ENCODE measurements at places on chromosomes 6 and 20.
A peak's percentile ranks its signal among the peaks of the same experiment; 100 is the strongest.

DNA sequence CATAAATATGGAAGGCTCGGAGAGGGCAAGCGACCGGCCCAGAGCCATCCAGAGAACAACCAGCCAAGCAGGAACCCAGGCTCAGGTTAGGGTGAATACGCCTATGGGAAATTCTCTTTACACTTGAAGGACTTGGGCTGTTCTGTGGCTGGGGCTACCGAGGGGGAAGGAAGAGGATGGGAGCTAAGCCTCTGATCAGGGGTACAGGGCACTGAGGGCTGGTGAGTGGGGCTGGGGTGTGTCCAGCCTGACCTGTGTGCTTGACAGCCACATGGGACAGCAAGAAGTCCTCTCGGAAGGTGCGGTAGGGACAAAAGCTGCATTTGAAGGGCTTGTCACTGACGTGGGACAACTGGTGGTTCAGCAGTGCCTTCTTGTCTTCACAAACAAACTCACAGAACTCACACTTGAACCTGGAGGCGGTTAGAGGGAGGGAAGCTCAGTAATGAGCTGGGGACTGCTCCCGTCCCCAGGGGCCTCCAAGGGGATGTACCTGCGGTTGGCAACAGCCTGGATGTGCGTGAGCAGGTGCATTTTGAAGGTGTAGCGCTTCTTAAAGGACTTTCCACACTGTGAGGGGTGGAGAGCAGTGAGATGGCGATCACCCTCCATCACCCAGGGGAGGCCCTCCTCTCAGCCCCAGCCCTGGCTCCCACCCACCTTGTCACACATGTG lies 11.9 kb downstream of the ZNF335 start:
- DNase-seq = peak; percentile 8

DNA sequence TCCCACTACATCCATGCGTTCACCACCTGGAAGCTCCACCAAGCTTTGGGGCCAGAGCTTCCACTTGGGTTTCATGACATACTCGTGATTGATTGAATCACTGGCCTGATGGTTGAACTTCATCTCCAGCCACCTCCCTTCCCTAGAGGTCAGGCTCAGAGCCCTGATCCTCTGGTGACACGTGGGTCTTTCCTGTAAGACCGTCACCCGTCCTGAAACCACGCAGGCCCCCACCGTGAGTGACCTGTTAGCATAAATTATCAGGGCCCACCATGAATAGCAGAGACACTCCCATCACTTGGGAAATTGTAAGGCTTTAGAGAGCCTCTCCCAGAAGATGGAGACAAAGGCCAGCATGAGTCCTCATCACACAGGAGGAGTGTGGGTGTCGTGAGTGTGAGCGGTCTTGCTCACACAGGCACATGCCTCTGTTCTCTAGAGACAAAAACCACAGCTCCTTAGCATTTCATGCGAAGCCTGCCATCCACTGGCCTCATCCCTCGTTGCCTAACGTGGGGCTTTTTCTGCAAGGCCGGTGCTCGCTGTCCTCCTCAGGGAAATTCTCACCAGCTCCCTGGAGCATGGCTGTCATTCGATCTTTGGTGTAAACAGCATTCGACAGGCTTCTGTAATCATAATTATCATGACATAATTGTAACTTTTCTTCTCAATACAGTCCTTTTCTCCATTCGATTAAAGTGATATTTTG lies 65.1 kb upstream of the DUSP22 start:
- no peak for DNase-seq

GRCh38 chr6:97025088-97025487 lies 100.6 kb downstream of the KLHL32 start:
- no peak for DNase-seq

DNA sequence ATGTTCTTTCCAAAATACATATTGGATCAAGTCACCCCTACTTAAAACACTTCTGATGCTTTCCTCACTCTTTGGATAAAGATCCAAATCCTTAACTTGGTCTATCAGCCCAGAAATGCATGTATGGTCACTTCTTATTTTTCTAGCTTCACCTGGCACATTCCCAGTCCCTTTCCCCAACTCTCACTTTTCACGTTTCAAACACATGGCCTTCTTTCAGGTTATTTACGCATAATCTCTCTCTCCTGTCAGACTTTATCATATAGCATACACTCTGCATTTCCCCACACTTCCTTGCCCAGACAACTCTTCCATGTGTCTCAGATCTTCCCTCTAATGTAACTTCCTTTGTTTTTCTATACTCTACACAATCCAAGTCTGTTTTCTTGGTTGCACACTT lies 12.8 kb downstream of the PHIP start:
- no peak for DNase-seq

GRCh38 chr6:20400456-20401204 lies 1.0 kb upstream of the E2F3 start:
- no peak for DNase-seq

GRCh38 chr6:170448751-170449630 lies 104.1 kb downstream of the PSMB1 start:
- DNase-seq = no peak

- no peak for DNase-seq
Measured at GRCh38 chr6:71181565-71181964, 107.0 kb upstream of the OGFRL1 start.

GRCh38 chr6:121925534-121926255 lies 473.8 kb upstream of the HSF2 start:
- DNase-seq = peak; percentile 42

DNA sequence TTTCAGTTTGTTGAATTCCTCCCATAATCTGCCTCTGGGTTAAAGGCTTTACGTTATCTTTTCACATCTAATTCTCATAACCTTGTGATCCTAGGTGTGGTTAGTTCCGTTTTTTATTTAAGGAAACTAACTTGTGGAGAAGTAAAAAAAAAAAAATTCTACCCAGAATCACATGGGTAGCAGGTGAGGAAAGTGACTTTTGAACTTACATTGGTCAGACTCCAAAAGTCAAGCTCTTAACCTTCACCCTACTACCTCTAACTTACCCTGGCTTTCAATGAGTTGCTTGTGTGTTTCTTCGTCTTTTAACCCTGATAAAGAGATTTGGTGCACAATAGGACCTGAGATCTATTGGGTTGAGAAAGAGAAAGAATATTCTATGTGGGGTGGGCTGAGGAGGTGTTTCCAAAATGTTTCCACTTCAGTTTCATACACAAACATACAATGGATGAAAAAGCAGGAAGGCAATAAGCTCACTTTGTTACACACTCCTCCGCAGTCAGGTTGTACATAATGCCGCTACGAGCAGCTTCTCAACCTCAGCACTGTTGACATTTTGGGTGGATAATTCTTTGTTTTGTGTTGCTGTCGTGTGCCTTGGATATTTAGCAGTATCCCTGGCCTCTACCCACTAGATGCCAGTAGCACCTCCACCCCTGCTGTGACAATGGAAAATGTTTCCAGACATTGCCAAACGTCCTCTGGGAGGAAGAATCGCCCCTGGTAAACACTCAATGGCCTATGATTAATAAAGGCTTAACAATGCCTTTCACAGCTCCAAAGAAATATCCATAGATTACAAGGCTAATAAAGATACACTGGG lies 193.0 kb upstream of the ZNF217 start:
- no peak for DNase-seq

- DNase-seq = no peak
Measured at GRCh38 chr20:41309817-41310216, 7.7 kb downstream of the ZHX3 start.

DNA sequence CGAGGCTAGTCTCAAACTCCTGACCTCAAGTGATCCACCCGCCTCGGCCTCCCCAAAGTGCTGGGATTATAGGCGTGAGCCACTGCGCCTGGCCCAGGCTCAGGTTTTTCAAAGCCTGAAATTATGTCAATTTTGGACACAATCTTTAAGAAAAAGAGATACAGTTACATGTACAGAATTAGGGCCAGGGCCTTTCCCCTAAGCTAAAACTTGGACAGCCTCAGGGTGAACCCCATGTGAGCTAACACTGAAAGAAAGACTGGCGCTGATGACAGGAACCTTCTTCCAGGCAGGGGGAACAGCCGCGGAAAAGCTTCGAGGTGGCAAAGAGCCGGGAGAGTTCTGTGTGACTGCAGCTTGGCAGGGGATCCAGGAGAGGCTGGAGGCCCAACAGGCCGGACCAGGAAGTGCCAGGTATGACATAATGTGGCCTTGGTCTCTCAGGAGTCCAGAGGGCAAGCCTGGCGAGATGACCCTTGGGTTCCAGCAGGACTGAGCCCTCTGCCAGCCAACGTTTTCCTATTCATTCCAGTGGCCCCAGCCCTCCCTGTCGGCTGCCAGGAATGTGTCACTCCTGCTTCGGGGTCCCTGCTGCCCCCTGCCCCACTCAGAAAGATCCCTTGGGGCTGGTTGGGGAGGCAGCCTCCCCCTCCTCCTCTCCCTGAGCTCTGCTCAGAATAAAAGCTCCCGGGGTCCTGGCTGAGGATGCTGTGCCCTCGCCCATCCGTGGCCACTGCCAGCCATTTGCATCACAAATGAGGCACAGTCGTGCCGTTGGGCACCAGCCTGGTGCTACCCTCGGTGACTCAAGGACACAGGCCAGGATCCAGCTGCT lies 37.3 kb downstream of the RBM38 start:
- DNase-seq = peak; percentile 50

DNA sequence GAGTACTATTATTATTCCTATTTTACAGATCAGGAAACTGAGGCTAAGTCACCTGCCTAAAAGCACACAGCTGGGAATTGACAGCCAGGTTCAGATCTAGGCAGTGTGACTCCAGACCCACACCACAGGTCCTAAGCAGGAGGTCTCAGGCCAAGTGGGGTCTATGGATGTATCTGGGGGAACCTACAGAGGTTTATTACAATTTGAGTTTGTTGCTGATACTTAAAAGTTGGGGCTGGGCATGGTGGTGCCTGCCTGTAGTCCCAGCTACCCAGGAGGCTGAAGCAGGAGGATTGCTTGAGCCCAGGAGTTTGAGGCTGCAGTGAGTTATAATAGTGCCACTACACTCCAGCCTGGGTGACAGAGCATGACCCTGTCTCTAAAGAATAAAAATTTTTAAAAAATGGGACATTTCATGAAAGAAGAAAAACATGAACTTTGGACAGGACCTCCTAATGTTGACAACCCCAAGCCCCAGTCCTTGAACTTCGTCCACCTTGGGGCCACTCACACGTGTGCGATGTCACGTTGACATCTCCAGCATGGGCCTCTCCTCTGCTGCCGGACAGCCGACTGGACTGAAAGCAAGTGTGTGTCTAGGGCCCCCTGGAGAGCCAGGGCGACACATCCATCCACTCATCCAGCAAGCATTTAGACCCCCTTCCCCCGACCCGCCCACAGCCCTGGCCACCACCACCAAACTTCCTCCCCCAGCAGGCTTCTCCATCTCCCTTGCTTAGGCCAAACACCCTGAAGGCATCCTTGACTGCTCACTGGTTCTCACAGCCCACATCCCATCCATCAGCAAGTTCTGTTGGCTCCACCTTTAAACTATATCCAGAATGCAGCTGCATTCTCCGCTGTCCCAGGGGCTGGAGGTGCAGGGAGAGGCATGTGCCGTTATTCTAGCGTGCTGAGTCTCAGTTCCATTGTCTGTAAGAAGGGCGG lies 40.0 kb downstream of the NOL4L start:
- DNase-seq = no peak

DNA sequence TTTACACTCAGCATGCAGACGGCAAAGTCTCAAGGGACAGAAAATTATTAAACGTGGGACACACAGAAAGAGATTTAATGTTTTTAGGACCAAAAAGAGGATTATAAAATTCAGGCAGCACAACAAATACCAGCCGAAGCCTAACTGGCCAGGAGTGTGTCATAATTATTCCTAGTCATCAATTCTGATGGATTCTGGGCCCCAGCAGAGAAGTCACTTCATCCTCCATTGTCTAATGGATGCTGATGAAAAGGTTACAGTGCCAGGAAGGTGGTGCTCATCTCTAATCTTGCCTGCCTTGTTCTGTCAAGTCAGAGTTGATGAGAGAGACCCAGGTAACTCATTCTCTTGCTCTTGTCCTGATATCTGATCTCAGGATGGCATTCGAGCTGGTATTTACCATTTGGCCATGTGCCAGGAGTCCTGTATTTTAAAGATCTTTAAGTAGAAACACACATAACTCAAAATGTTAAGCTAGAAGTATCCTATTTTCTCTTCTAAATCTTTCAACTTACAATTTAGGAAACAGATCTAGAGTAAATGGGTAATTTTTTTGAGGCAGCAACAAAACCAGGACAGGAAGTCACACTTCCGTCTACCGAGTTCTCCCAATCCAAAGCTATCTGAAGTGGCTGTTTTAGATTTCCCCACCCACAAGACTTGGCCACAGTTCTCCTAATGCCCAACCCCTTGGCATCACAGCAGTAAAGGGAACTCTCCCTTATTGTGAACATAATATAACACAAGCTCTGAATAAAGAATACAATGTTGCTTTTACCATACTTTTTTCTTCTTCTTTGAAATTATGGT lies 50.0 kb downstream of the ADAT2 start:
- peak; percentile 53 for DNase-seq

DNA sequence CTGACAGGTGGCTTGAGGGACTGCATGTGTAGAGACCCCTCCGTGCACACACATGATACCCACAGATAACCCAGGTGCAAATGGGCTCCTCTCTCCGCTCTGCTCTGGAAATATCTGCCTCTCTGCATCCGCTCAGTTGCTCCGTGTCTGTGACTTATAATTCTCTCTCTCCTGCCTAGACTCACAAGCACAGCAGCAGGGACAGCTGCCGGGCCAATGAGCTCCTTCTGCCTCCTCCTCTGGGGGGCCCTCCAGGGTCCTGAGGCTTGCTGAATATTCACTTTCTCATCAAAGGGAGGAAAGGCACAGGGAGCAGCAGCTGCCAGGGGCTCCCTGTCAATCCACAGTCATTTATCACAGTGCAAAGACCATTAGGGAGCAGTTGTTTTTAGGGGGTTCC lies 24.1 kb downstream of the LRFN2 start:
- no peak for DNase-seq

DNA sequence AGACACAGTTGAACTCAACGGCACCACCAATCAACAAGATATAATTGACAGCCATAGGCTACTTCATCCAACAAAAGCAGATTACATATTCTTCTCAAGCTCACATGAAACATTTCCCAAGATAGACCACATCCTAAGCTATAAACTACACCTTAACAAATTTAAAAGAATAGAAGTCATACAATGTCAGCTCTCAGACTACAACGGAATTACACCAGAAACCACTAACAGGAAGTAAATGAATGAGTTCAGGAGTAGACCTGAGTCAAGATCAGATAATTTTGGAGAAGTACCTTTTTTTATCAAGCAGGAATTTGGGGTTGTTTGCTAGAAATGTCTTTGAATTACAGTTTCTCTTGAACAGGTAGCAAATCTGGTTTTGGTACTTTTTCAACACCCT lies 237.8 kb downstream of the TBX18 start:
- DNase-seq = no peak
